ENCODE measurements at places on chromosomes 4 and X. TPM values are rescaled to one million over a fixed set of nuclear protein-coding genes. Genes with fewer than 3 reads are reported as not detected.

DNA sequence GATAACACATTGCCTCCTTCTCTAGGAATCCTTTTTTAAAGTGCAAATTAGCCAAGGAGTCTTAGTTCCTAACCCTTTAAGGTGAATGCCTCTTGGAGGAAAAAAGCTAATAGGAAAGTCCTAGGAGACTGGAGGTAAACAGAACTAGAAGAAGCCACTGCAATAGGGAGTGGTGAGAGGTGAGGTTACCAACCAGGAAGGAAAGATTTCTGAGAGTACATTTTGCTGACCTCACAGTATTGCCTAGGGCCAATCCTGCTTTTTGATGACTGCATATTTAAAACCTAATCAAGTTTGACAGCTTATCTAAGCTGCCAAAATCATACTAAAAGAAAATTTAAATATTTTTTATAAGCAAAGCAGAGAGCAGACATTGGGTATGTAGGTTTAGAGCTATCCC is 7.3 kb upstream of the CUL4B start:
- DNase-seq: no peak

DNA sequence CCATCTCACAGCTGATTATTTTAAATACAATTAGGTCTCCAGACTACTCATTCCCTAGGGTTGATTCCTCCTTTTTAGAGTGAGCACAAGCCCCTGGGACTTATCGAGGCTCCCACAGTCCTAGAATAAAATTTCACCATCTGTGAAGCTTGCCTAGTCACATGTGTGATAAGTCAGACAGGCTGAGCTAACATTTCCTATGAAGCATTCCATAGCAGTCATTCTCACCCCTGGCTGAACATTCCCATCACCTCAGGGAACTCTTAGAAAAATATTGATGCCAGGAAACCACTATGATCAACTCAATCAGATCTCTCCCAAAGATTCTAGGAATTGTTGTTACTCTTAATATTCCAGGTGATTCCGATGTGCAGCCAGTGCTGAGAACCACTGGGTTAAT is 37.7 kb downstream of the ARHGEF9 start:
- DNase-seq: no peak

DNA sequence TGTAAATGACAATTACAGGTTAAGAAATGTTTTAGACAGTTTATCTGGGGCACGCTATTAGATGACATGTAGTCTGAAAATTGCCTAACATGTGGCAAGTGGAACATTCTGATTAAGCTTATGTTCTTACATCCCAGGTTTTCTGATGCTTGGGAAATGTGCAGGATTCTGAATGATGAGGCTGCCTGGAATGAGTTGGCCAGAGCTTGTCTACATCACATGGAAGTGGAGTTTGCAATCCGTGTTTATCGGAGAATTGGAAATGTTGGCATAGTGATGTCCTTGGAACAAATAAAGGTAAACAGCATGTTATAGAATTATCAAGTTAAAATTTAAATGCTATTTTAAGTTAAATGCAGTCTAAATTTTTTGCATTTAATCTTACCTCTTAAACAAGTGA is 49.3 kb downstream of the WDR19 start:
- no peak for DNase-seq

- DNase-seq: no peak
Observed at GRCh38 chr4:23720556-23720955, 169.3 kb downstream of the PPARGC1A start.

- no peak for DNase-seq
Observed at GRCh38 chr4:26181616-26182015, 139.2 kb upstream of the RBPJ start.

DNA sequence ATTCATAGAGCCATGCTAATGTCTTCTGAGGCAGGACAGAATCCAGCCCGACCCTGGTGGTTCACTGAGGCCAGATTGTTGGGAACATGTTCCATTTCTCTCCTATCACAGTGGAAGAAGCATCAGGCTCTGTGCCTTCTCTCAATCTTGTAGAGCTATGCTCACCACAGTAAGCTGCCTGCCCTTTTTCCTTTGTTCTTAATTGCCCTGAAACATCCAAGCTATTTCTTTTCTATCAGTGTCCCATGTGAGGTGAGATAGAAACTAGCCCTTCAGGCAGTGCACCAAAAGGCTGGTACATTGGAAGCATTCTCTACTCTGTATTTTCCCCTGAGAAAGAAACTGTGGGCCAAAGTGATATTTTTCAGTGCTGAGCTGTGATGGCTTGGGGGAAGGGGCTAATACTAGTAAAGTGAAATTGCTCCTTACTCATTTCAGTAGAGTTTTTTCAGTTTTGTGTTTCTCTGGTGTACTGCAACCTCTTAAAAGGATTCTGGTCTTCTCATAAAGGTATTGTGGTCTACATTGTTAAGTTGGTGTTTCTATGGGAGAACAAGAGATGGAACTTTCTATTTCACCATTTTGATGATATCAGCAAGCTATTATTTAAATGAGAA is 611.2 kb downstream of the RPA4 start:
- DNase-seq: no peak

DNA sequence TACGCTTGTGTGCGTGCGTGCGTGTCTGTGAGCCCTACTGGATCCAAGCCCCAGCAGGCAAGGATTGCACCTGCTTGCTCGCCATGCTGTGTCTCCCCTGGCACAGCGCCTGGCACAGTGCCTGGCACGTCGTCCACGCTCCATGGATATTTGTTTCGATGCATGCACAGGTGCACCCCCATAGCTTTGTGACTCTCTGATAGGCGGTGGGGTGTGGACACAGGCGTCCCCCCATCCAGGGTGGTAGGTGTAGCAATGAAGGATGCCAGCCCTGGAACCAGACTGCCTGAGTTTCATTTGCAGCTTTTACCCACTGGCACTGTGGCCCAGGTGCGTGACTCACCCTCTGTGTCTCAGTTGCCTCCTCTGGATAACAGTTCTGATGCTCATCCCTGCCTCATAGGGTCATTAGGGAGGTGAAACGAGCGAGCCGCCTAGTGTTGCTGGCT is 20.2 kb downstream of the PIGG start:
- no peak for DNase-seq

The UNC5C gene
- total RNA-seq: 0.15 TPM

The ETDB gene
- total RNA-seq: not detected

The FRAS1 gene
- total RNA-seq: 21.3 TPM

The HTR2C gene
- 1.7 TPM for total RNA-seq

The ZNF630 gene
- total RNA-seq: 2.1 TPM
